ENCODE measurements at places on chromosomes 6 and 20. TPM values are rescaled to one million over a fixed set of nuclear protein-coding genes. Genes with fewer than 3 reads are reported as not detected.

Gene DDO
- polyA plus RNA-seq = 0.14 TPM

Gene KHDC1L
- 0.43 TPM for polyA plus RNA-seq

Gene REM1
- polyA plus RNA-seq = 0.66 TPM

Gene SLC2A10
- polyA plus RNA-seq = 16.9 TPM

Gene SLC22A16
- 0.52 TPM for polyA plus RNA-seq

Gene RPS6KA2
- polyA plus RNA-seq = 25.3 TPM

Gene NOX3
- not detected for polyA plus RNA-seq

Gene ECT2L
- polyA plus RNA-seq = 0.15 TPM

DNA sequence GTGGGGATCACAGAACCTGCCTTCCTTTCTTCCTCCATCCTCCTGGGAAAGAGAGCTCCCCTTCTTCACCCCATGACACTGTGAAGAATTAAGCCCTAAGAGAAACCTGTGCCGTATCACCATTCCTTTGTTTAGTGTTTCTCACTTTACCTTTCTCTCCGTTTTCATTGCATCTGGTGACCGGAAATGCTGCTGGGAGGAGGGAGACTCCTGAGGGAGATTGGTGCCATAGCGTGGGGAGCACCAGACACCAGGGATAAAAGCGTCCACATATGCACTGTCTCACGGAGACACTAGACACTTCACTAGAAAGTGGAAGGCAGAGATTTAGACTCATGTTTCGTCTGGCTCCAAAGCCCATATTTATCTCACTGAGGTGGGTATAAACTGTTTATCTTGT lies 15.5 kb upstream of the ULBP3 start:
- DNase-seq = no peak

DNA sequence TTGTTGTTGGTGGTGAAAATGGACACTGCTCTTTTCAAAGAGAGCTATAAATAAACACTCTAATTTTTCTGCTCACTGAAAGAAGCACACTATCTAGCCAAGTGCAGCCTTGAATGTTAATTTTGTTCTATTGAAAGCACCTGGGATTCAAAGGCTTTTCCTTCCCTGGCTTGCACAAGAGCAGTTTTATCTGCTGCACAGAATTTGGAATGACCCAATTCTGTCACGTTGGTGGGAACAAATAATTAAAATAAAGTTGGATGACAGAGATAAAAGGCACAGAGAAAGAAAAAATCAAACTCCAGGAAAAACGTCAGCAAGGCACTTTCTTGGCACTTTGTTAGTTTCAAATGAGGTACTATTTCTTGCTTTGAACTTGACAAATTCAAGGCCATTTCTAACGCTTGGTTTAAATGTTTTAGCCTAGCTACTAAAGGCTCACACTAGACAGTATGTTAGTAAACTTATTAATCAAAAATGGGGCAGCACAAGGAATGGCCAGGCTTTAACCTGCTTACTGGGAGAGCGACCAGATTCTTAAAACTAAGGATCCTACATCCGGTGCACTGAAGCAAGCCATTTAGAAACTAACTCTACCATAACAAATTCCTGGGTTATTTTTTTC lies 145.5 kb upstream of the ARG1 start:
- no peak for DNase-seq

DNA sequence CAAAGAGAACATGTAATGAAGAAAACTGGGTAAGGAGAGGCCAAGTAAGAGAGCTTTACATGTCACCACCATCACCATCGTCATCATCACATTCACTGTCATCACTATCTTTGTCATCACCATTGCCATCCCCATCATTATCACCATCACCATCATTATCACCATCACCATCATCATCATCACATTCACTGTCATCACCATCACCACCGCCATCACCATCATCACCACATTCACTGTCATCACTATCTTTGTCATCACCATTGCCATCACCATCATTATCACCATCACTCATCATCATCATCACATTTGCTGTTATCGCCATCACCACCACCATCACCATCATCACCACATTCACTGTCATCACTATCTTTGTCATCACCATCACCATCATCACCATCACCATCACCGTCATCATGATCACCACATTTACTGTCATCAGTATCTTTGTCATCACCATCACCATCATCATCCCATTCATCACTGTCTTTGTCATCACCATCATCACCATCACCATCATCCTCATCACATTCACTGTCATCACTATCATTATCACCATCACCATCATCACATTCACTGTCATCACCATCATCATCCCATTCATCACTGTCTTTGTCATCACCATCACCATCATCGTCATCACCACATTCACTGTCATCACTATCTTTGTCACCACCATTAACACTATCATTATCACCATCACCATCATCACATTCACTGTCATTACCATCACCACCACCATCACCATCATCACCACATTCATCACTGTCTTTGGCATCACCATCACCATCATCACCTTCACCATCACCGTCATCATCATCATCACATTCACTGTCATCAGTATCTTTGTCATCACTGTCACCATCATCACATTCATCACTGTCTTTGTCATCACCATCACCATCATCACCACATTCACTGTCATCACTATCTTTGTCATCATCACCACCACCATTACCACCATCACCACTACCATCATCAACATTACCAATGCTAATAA lies 172.3 kb downstream of the ERMARD start:
- DNase-seq = no peak

DNA sequence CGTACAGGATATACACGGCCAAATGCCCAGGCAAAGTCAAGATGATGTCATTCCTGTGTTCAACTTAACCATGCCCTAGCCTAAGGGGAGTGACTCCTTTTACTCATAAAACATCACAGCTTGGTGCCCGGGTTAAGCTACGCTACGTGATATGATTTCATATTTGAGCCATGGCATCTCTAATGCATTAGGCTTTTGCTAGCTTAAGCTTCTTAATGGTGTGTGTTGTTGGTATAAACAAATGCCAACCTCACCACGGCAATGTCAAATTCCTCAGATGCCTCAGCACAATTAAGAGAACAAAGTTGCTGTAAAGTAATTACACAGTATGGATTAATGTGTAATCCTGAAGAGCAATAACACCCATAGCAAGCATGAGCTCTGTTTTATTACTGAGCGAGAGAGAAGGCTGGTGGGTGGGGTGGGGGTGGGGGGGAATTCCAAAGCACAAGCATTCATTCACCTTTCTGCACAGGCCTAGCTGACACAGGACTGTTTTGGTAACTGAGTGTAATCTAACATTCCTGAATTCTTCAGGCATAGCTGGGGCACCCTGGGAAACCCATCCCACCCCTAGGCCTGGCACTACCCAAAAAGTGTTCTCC lies 44.7 kb upstream of the CNKSR3 start:
- DNase-seq = no peak

DNA sequence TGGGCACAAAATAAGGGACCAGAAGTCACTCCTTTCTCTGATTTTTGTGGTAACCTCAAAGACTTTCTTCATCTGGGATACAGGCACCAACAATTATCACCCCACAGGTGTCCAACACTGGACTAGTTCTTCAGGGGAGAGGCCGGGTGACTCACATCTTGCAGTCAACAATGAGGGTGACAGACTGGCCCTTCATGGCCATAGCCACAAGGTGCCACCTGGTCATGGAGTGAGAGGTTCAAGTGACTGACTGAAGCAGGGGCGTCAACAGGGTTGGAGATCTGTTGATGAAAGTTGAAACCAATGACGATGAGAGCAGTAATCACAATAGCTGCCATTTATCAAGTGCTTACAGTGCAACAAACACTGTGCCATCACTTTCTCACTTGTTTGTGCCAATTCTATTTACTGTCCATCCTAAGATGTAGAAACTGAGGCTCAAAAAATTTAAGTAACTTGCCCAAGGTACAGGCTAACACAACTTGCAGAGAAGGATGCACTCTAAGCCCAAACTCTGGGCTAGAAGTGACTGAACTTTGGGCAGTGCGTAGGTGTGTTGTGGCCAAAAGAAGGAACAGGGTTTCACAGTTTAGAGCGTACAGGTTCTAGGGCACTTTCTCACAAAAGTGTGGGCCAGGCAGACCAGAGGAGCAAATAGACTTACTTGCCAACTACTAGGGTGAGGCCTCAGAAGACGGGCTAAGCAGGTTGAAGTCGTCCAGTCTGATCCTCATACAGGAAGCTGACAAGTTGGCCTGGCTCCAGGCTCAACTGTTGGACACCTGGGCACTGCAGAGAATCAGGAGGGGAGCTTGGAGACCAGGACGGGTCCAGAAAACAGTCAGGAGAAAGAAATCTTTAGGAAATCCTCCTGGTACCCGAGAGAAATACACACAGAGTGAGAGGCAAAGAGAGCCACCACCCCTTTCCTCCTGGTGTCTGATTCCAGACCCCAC lies 30.4 kb downstream of the HLA-DPB1 start:
- no peak for DNase-seq

DNA sequence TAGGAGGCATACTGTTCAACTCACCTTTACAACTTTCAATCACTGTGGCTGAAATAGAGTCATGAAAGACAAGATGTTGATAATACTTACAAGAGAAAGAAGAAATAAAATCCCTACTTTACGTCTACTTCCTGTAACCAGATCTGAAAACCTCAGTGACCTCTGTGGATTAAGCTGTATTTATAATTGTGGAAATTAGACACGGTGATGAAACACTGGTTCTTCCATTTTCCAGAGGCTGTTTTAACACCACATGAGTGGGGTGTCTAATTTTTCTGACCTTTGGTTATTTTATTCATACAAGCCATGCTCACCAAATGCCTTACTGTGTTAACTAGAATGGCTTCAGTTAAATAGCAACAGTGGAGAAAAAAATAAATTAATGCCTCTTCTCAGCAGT lies 58.5 kb upstream of the HIVEP1 start:
- no peak for DNase-seq

DNA sequence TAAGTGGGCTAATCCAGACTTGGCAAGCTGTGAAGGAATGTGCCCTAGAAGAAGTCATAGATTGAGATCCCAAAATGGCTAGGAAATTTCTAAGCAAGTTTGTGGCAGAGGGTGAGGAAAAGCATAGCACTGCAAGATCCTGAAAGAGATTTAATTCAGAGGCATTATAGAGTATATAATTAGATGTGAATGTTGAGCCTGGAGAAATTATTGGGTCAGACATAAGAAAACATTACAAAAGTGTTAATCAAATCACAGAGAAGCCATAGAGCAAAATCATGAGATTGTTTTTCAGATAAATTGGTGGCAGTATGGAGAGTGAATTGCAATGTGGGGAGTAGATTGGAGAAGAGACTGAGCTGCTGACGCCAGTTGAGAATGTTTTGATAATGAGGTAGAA lies 90.0 kb downstream of the CD2AP start:
- DNase-seq = no peak

GRCh38 chr6:43736844-43737243 lies 33.2 kb upstream of the VEGFA start:
- DNase-seq = no peak

- no peak for DNase-seq
These were observed 128.3 kb downstream of the DST start for GRCh38 chr6:56514395-56514794.

DNA sequence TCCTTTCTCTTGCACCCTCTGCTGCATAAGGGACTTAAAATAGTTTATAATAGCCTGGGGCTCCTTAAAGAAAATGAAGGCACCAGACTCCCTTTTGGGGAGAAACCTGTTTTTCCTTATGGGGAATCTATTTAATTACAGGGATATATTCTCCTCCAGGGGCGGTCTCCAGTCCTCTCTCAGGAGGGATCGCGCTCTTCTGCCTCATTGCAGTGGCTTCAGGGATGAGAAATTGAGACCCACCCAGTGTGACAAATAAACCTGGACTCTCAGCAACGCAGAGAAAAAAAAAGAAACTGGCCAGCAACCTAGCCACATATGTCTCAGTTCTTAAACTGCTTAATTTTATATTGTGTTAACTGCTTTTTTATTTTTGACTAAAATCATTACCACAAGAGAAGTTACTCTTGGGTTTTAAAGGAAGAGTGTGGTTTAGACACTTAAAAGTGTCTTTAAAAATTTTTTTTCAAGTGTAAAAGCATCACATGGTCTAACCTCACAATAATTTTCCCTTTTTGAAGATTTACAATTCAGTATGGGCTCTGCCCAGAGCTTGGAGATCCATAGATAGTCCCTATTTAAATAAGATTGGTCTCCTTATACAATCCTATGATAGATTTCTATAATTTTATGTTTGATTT lies 11.7 kb upstream of the GOPC start:
- no peak for DNase-seq

DNA sequence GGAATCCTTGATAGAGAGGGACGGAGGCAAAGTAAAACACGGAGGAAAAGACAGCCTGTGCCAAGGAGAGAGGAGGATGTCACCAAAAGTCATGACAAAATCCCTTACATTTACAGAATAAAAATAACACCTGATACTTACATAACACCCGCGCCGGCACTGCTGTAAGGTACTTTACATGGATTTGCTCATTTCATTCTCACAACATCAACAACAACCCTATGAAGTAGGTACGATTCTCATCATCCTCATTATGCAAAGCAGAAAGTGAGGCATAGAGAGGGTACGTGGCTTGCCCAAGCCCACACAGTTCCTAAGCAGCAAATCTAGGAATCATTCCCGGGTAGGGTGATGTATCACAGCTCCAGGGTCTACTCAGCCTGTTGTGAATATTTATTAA lies 67.6 kb upstream of the NFATC2 start:
- DNase-seq = no peak

DNA sequence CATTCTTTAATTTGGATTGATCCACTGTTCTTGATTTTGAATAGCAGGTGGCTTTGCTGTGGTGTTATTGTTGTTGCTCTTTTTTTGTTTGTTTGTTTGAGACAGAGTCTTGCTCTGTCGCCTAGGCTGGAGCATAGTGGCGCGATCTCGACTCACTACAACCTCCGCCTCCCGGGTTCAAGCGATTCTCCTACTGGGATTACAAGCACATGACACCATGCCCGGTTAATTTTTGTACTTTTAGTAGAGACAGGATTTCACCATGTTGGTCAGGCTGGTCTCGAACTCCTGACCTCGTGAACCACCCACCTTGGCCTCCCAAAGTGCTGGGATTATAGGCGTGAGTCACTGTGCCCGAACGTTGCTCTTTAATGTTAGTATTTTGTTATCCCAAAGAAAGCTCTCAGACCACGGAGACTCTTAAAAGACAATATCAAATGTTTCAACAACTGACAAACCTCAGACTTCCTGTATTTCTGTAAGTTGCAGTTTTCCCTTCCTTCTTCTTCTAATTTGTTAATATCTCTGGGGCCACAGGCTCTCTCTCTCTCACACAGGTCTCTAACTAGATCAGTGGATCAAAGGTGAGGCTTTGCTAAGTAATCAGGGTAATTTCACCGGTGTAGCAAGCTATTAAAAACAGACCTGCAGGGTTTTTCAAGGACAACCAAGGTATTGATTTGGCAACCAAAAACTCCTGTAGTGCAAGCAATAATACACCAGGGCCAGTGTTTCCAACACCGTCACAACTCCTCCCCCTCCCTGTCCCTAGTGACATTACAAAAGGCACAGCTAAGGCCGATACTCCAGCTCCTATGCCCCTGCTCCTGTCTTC lies 48.8 kb upstream of the ZNF217 start:
- no peak for DNase-seq

- DNase-seq = no peak
These were observed 22.7 kb upstream of the CTAGE9 start for GRCh38 chr6:131733376-131734016.

DNA sequence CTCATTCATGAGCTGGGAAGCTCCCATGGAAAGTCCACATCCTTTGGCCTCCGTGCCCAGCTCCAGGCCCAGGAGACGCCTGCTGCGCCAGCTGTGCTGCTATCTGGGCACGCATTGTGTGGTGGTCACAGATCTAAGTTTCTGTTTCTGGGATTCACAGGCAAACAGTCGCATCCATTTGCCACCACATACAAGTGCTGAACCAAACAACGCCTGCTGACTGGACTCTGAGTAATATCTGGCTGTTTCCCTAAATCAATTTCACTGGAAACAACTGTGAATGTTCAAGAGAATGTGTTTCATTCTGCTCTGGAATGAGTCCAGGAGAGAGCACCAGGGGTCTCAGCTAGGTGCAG lies 45.5 kb downstream of the IRF4 start:
- DNase-seq = no peak

All from left renal pelvis (tissue), 4 donors.